ENCODE measurements at places on chromosomes 12 and 14.

GRCh38 chr12:113227686-113228391, 6.6 kb downstream of the TPCN1 start:
- DNase-seq = no peak

GRCh38 chr14:102579696-102580549, 12.5 kb upstream of the RCOR1 start:
- no peak for DNase-seq

- DNase-seq = no peak
Observed at GRCh38 chr14:93083917-93084316, 31.8 kb downstream of the ITPK1 start.

DNA sequence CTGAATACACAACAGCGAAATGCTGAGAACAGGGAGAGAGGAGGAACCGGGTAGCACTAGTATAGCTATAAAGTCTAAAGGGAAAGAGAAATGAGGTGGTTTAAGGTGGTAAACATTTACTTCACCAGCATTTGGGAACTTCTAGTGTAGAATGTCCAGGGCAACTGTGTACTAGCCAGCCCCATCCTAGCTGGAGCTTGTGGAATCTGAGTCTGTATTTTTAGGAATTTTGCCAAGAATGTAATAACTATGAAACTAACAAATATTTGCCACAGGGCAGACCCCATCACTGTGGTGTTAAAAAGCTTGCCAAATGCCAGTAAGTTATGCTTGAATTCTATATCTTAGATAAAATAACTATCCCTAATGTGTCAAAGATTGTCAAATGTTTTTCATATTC, 398.9 kb upstream of the MIS18BP1 start:
- no peak for DNase-seq

GRCh38 chr12:94701711-94702110, 51.4 kb upstream of the TMCC3 start:
- DNase-seq = no peak

GRCh38 chr14:72975770-72976169, 49.5 kb downstream of the DCAF4 start:
- no peak for DNase-seq

GRCh38 chr12:39102474-39103209, 197.3 kb upstream of the CPNE8 start:
- no peak for DNase-seq

DNA sequence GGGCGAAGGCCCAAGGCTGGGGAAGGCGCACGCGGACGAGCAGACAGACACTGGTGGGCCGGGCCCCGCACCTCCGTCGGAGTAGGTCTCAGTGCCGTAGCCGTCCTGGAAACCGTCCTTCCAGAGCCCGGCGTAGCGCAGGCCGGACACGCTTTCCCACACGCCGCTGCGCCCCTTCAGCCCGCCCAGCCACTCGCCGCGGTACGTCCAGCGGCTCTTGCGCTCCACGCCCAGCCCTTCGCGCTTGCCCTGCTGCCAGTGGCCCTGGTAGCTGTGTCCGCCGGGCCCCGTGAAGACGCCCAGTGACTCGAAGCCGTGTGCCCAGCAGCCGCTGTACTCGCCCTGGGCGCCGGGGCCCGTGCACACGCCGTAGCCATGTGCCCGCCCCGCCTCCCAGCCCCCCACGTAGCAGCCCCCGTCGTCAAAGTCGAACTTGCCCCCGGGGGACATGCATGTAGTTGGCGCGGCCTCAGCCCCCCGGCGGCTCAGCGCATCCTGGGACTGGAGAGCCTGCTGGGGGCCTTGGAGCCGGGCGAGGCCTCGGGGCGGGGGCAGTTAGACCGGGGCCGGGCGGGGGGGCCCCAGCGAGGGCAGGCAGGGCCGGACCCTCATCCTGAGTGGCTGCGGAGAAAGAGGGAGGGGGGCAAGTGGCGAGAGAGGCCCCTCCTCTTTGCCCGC, 1.4 kb downstream of the JPH4 start:
- peak; percentile 71 for DNase-seq

DNA sequence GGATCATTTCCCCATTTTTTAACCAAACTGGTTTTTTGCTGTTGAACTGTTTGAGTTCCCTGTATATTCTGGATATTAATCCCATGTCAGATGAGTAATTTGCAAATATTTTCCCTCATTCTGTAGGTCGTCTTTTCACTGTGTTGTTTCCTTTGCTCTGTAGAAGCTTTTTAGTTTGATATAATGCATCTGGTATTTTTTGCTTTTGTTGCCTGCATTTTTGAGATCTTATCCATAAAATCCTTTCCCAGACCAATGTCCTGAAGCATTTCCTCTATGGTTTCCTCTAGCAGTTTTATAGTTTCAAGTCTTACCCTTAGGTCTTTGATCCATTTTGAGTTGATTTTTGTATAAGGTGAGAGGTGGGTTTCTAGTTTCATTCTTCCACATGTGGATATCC, 71.3 kb downstream of the LRP6 start:
- DNase-seq = no peak

- no peak for DNase-seq
Observed at GRCh38 chr14:68449561-68450181, 343.2 kb downstream of the ZFP36L1 start.

- DNase-seq = no peak
Observed at GRCh38 chr14:89331398-89331797, 85.6 kb downstream of the FOXN3 start.

- no peak for DNase-seq
Observed at GRCh38 chr14:23123419-23123818, 4.4 kb upstream of the CEBPE start.

DNA sequence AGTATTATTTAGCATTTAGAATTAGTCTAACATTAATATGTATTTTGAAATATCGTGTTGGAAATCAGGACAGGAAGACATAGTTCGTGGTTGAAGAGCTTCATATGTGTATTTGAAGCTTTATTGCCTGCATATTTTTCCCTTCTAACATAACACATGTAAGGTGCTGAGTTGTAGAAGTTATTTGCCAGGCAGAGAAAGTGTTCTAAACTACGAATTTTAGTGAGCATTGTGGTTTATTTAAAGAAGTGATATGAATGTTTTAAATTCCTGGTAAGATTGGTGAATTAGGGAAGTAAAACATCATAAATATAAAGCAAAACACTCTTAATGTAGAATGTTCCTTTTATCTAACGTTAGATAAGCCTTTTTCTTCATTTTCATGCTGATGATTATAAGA, 2.5 kb downstream of the RASSF3 start:
- DNase-seq = no peak

- no peak for DNase-seq
Observed at GRCh38 chr12:68450947-68451260, 118.7 kb upstream of the MDM1 start.

- no peak for DNase-seq
Observed at GRCh38 chr12:85603556-85603955, 232.7 kb downstream of the RASSF9 start.

DNA sequence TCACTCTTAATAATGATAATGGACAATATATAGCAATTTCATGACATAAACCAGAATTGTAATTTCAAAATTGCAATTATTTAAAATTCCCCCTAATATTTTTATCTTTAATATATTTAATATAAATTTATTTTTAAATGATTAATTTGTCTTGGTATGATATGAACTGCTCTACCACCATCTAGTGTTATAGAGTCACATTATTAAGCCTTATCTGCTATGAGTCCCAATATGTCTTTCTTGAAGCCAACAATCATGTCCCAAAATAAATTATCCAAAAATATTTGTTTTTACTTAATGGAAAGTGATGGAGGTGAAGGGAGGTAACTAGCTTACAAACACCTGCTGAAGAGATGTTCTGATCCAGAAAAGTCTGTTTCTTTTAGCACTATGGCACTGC, 151.4 kb downstream of the KCNC2 start:
- no peak for DNase-seq

Data from vagina (tissue), 2 donors.